ENCODE measurements at places on chromosomes 7 and 10.

DNA sequence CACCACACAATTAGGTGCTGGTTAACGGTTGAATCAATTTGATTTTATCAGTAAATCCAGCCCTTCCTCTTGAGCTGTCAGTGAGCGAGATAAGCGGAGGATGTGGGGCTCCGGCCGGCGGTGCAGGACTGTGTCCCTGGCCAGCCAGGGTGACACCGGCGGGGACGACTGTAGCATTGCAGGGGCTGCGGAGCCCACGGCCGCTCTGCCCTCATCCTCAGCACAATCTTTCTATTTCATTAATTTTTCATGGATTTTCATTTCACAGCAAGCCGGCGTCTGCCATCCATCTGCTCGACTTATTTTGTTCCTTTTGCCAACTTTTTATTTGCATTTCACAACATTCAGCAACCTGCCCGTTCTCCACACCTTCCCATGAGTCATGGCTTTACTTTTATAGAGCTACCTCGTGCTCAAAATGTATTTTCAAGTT, 4.7 kb downstream of the ADARB2 start:
- no peak for DNase-seq

DNA sequence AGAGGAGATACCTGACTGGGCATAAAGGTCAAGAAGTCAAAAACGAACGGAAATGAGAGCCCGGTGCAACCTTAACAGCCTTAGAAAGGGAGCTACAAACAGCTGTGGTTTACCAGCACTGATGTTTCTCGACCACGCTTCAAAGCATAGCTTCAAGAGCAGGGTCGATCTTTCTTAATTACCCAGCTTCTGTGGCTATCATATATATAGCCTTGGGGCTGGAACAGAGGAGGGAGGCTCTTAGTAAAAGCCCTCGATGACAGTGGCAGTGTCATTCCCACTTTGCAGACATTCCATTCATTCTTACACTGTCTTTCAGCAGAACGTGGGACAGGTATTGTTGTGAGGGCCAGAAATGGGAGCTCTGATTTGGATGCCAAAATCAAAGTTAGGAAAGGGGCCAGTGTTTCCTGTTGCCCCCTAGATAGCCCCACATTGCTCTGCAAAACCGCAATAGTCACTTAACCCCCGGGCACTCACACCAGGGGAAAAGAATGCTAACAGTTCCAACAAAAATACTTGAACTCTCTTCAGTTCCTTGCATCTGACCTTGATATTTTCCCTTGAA, 141.5 kb downstream of the MTPAP start:
- DNase-seq, result no peak

DNA sequence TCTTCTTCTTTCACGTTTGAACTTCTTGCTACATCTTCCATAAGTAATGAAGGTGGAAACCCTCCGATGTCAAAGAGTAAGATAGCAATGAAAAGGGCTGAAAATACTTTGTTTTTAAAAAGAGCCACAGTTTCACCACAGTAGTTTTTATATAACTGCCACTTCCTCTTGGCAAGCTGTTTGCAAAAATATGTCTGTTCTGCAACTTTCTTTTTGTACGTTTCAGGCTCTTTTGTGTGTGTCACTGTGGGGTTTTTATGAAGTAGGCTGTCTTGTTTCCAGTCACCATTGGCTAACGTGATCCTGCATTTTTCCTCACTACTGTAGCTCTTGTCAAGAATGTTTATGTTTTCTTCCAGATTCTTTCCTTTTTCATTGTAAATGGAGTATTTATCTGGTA, 55.6 kb downstream of the SLC16A9 start:
- no peak for DNase-seq

DNA sequence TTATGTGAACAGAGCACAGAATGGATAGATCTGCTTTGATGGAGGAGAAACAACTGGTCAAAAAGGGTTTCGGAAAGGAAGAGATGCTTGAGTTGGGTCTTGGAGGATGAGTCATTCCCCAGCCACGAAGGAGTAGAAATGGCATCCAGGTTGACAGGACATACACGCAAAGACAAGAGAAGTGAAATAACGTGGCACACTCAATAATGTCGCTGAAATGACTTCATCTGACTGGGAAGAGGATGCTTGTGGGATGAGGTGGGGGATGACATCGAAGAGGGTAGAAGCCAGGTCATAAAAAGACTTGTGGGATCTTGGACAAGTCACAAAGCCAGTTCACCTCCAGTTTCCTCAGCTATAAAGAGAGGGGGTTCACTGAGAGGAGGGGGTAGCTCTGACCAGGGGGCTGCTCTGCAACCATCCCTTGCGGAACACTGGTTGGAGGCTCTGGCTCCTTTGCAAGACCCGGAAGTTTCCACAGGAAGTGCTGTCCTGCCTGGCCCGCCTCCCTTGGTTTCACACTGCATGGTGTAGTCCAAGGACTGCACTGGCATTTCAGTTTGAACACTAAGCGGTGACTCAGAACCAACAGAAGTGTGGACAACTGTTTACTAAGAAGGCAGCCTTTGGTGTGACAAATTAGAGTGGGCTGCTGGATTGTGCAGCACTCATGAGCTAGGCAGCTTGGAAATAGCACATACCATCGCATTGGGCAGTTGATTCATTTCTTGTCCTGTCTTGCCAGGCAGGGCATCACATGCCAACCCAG, 189.9 kb upstream of the ADO start:
- no peak for DNase-seq

- DNase-seq, result no peak
Measured at GRCh38 chr7:18667466-18667865, 171.9 kb downstream of the HDAC9 start.

DNA sequence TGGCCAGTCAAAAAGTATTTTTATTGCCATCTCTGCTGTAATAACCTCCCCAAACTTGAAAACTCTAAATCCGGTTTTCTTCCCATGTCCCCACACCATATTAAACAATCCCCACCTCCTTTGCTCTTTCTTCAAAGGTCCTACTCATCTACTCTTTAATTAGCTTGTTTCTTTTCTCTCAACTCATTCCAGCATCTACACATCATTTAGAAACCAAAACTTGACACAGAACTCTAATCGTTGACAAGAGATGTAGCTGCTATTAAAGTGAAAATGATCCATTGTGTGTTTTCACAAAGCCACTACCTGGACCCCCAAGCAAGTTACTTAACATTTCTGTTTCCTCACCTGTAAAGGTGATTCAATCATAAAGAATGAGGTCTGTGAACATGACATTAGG, 436.3 kb upstream of the NPVF start:
- DNase-seq, result no peak

DNA sequence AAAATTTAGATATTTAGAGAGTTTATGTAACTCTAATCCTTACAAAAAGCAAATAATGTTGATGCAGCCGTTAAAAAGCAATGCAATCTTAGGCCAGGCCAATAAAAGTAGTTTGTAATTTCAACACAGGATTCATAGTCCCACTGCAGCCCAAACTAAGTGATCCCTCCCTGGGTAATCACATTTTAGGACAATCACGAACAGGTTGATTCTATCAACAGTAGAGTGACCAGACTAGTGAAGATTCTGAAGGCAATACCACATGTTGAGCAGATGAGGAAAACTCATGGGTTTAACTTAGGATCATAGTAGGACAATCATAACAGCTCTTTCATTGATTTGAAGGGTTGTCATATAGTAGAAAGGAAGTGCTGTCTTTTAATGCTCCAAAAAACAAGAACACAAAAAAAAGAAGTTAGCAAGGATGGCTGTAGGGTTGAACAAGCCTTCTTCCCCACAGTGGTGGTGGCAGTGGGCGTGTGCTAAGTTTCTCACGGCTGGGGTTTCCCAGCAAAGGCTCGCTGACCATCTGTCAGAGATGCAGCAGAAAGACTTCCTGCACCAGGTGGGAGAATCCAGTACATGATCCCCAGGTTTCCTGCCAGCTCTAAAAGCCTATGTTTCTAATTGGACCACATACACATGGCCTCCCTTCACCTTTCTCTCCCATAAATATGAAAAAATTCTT, 212.2 kb downstream of the CHRM2 start:
- DNase-seq, result no peak

DNA sequence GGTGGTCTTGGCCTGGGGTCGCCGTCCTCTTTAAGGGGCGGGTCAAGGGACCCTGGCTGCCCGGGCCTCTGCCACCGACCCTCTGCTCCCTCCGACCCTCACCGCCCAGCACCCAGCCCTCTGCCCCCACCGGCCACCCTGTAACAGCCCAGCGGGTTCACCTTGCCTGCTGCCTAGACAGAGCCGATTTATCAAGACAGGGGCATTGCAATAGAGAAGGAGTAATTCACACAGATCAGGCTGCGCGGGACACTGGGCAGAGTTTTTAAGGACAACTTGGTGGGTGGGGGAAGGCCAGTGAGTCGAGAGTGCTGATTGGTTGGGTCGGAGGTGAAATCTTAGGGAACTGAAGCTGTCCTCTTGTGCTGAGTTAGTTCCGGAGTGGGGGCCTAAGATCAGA, 779 bp upstream of the ADCK2 start:
- no peak for DNase-seq

- DNase-seq, result no peak
Measured at GRCh38 chr7:132681951-132682350, 105.7 kb upstream of the PLXNA4 start.

DNA sequence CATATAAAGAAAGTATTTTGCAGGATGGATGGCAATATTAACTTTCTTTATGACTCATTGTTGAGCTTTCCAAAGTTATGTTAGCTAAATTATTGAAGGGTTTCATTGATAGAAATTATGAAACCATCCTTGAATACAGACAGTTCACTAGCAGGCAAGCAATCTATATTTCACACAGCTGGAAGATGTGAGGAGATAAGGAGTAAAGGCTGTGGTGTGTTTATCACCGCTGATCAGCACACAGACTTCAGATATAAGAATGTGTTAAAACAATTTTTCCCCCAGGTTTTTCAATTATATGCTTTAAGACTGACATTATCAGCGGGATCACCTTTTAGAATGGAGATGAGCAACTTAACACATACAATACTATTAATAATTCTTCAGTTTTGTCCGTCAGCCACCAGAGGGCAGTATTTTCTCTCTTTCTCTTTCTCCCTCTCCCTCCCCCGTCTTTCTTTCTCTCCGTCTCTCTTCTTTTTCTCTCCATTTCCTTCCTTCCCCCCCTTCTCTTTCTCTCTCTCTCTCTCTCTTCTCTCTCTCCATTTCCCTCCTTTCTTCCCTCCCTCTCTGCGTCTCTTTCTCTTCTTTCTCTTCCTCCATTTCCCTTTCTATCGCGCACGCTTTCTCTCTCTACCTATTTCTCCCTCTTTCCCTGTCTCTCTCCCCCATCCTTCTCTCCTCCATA, 62.9 kb upstream of the FAM171A1 start:
- no peak for DNase-seq

GRCh38 chr10:95790982-95791381, 35.0 kb downstream of the ENTPD1 start:
- DNase-seq, result no peak

DNA sequence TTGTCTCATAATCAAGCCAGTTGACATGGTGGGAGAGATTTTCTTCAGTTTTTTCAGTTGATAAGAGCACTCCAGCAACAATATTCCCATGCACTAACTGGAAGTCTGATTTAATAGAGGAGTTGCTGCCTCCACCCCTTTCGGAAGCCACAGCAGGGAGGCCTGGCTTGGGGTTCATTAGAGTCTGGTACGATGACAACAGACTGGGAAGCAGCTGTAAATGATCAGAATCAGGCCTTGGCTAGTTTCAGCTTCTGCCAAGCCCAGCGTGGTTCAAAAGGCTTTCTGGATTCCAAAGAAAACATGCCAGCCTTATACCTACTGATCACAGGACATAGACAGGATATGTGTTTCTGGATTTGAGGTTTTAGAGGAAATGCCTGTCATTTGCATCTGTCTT, 274.0 kb downstream of the CSTF2T start:
- no peak for DNase-seq

- no peak for DNase-seq
Measured at GRCh38 chr10:88342733-88343310, 240.3 kb downstream of the RNLS start.

GRCh38 chr10:103757531-103758293, 97.7 kb downstream of the SH3PXD2A start:
- no peak for DNase-seq

DNA sequence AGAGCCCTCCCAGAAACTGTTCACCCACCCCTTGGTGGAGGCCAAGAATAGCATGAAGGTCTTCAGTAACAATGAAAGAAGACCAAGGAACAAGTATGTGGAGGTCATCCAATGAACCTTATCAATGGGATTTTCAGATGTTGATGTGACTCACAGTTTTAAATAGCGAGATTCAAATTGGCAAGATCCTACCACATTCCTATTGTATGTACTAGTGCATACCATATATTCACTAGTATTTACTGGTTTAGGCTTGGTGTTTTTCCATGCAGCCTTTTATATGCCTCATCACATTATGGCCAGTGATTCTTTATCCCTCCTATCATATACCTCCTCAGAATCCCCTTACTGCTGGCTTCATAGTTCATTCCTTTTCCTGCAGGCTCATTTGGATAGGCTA, 54.4 kb downstream of the ITGB8 start:
- no peak for DNase-seq

- no peak for DNase-seq
Measured at GRCh38 chr10:122176232-122177213, 94.6 kb upstream of the BTBD16 start.

DNA sequence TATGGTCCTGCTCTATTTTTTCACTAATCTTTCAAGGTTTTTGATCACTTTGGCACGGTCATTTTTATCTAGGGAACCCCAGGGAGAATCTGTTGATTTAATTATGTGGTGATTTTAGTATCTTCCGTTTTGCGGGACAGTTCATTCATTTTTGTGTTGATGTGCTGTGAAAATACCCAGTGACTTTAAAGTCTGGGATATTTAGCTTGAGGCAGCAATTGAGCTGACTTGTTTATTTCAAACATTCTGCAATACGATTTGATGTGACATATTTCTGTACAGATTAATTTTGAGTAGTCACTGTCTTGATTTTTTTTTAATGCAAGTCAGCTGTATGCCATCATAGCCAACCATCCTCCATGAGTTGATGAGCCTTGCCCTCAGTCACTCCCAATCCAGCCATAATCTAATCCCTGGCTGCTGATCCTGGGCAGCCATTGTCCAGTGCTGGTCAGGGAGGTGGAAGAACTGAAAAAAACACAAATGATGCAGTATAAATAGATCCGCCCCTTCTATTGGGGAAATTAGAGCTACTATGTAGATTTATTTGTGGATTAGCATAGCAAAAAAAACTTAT, 183.4 kb downstream of the CCSER2 start:
- no peak for DNase-seq

DNA sequence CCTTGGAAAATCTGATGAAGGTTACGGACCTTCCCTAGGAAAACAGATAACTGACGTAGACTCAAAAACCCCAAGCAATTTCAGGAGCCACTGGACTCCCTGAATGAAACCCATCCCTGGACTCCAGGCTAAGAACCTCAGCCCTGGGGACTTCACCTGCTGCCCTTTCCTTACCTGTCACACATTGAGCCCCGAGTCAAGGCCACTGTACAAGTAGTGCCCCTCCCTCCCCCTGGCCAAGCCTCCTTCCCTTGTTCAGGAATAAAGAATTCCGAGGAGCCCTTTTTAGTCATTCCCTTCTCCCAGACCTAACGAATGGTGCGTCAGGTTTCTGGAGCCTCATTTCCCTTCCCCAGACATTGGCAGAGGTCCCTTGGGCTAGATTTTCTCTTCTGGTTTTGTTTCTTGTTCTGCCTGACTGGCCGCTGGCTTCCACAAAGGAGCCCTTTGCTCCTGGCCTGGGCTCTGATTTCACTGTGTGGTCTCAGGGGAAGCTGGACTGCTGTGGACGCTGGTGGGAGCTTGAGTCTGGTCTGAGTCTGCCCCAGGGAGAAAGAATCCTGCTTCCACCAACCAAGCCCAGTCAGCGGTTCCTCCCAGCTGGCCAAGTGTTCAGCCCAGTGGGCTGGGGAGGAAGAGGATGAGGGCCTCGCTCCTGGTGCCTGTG, 31.7 kb downstream of the ZNF775 start:
- no peak for DNase-seq

- no peak for DNase-seq
Measured at GRCh38 chr7:8566016-8566415, 132.6 kb downstream of the NXPH1 start.

Data from CD4-positive, alpha-beta T cell (primary cell).